A549 treated with AZD2906 at 1 μM for 4 hours (cell line): ENCODE measurements at places on chromosomes 6 and 20. TPM values are rescaled to one million over a fixed set of nuclear protein-coding genes. Genes with fewer than 3 reads are reported as not detected.

Gene PRSS35
- 0.06 to 0.14 TPM (median 0.06 TPM) in 5 replicates for total RNA-seq

Gene PROKR2
- not detected in 5 replicates for total RNA-seq

Gene CALHM6
- total RNA-seq: not detected in 5 replicates

Gene DOK5
- not detected in 5 replicates for total RNA-seq

Gene GSTA3
- not detected in 5 replicates for total RNA-seq

Gene MLN
- not detected in 5 replicates for total RNA-seq

Gene SUPT3H
- total RNA-seq: 3.9 to 4.7 TPM (median 4.3 TPM) in 5 replicates

Gene ZHX3
- 4.5 to 7.7 TPM (median 6.8 TPM) in 5 replicates for total RNA-seq

Gene NUP153
- 26.6 to 33.7 TPM (median 28.2 TPM) in 5 replicates for total RNA-seq

Gene GRIK2
- total RNA-seq: 0.34 to 0.58 TPM (median 0.46 TPM) in 5 replicates

Gene BIRC7
- 1.4 to 3.0 TPM (median 2.3 TPM) in 5 replicates for total RNA-seq

Gene TMEM244
- total RNA-seq: not detected in 5 replicates

Gene BPIFB4
- not detected in 5 replicates for total RNA-seq

Gene GLP1R
- total RNA-seq: not detected in 5 replicates

Gene RUNX2
- 1.1 to 1.5 TPM (median 1.3 TPM) in 5 replicates for total RNA-seq
